ENCODE measurements at places on chromosomes 7 and 10. TPM values are rescaled to one million over a fixed set of nuclear protein-coding genes. Genes with fewer than 3 reads are reported as not detected.

- peaks cover 3% of the 10 kb centered on the region for H3K4me1 ChIP-seq
- H3K27ac ChIP-seq: no peak overlapping the region
- no peak for DNase-seq
- peaks cover 27% of the 10 kb centered on the region for H3K36me3 ChIP-seq
- H3K27me3 ChIP-seq: no peaks in the 10 kb centered on the region
- H3K4me3 ChIP-seq: no peak overlapping the region
These were observed 26.3 kb downstream of the CRCP start for GRCh38 chr7:66140924-66141323.

DNA sequence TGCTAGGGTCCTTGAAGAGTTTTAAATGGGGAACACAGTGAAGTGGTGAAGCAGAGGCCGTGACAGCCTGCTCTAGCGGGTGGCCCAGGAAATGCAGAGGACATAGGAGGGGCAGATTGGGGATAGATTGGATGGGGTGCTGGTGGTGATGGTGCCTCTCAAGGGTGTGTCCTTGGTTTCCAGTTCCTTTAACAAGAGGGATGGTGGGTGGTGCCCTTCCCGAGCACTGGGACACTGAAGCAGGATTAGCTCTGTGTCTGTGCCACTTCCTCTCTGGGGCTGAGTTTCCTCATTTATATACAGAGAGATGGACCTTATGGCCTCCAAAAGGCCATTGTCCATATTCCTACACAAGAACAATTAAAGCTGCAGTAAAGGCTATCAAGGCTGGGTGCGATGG is 285.5 kb downstream of the TCF7L2 start:
- no peak overlapping the region for H3K4me3 ChIP-seq
- H3K27me3 ChIP-seq: peaks cover 20% of the 10 kb centered on the region
- no peaks in the 10 kb centered on the region for H3K4me1 ChIP-seq
- H3K27ac ChIP-seq: no peak overlapping the region
- DNase-seq: no peak

GRCh38 chr10:17768496-17768895 is 16.5 kb downstream of the TMEM236 start:
- H3K27me3 ChIP-seq: no peaks in the 10 kb centered on the region
- H3K4me3 ChIP-seq: no peak overlapping the region
- no peaks in the 10 kb centered on the region for H3K36me3 ChIP-seq

FAM24B gene
- total RNA-seq: 15.8 TPM
